ENCODE measurements at places on chromosomes 12 and 14. TPM values are rescaled to one million over a fixed set of nuclear protein-coding genes. Genes with fewer than 3 reads are reported as not detected.

Gene IFNG
- 0.66 TPM for total RNA-seq

Gene C3AR1
- 20.5 TPM for total RNA-seq

DNA sequence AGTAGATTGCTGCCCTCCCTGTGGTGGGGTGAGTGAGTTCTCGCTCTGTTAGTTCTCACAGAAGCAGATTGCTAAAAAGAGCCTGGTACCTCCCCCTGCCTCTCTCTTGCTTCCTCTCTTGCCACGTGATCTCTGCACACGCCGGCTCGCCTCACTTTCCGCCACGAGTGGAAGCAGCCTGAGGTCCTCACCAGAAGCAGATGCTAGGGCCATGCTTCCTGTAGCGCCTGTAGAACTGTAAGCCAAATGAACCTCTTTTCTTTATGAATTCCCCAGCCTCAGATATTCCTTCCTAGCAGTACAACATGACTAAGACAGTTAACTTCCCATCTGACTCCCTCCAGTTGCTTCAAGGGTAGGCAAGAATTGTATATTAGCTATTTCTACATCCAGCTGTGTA, 76.2 kb downstream of the ETV6 start:
- DNase-seq = no peak

DNA sequence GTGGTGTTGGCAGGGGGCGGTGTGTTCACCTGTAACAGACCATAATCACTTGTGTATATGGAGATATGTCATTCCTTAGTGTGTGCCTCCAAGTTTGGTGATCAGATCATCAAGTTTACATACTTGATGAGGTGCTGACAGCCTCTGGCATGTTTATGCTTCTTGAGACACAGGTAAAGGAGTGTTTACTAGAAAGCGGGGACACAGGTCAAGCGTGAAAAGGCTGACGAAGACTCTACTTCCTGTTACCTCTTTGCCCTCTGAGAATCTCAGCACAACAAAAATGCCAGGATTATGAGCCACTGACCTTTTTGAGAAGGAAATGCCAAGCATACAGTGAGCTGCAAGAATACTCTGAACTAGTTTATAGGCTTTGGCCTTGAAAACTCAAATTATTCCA, 29.6 kb downstream of the PRDM4 start:
- DNase-seq = no peak

Gene SYNDIG1L
- total RNA-seq = 0.26 TPM
